ENCODE measurements at places on chromosomes 2 and 18. TPM values are rescaled to one million over a fixed set of nuclear protein-coding genes. Genes with fewer than 3 reads are reported as not detected.

- DNase-seq: no peak
These were observed 51.2 kb downstream of the CLIP4 start for GRCh38 chr2:29166242-29167039.

DNA sequence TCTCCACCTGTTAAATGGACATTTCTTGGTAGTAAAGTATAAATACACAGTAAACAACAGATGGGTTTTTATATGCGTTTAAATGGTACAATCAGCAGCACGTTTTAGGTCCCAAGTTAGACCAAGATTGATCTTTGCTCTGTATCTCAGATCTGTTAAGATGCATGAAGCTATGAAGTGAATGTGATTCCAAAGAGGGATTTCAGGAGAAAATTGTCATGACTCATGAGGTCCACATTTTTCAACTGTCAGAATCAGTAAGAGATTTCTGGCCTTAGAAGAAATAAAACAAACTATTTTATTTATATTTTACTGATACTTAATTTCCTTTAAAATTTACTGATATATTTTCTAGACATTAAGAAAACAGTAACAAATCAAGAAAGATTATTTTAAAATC is 142.7 kb downstream of the EML6 start:
- DNase-seq: no peak

DNA sequence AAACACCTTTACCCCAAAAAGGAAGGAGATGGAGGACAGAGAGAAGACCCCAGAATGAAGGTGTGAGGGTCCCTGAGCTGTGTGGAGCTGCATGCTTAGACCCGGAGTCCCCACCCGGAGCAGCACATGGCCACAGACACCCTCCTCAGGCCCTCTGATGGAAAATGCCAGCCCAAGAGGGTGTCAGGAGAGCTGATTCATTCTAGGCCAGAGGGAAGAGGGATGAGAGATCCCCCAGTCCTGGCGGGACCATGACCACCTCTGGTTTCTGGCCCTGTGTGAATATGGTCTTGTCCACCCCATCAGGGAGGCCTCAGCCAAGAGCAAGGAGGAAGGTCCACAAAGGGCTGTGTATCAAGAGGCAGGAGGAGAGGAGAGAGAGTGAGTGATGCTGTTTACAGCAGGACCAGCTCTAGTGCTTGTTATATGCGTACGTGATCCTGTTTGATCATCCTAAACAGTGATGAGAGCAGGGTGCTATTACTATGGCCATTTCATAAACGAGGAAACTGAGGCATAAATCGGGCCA is 186.6 kb upstream of the HAAO start:
- DNase-seq: no peak

GRCh38 chr2:133940134-133940533 is 313.7 kb upstream of the MGAT5 start:
- no peak for DNase-seq

GRCh38 chr2:152826581-152827279 is 108.3 kb downstream of the ARL6IP6 start:
- DNase-seq: no peak

The SLC14A1 gene
- 2.4 TPM for polyA plus RNA-seq

- DNase-seq: no peak
These were observed 159.8 kb upstream of the PIEZO2 start for GRCh38 chr18:11309172-11309571.

The CCDC68 gene
- not detected for polyA plus RNA-seq

DNA sequence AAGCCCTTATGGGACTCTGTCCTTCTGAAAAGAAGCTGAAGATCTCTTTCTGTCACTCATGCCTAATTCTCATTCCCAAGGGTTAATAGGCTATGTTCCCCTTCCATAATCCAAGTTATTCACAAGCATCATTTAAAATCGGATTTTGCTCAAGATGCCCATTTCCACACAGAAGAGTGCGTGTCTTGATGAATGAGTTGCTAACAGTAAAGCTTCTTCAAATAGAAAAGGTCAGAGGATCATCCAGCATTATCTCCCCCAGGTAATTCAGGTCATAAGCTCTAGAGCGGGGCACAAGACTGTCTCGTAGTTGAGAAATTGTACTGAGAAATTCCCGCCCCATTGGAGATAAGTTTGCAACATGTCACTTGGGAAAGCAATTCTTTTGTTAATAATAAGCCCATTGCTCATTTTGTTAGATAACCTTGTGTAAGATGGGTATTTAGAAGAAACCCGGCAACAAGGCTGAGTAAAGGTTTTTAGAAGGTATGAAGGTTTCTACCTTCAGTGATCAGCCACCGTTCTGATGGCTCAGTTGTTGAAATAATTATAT is 290.7 kb upstream of the EPAS1 start:
- DNase-seq: no peak

- DNase-seq: no peak
These were observed 41.3 kb downstream of the NGEF start for GRCh38 chr2:232971744-232972143.

The EVX2 gene
- polyA plus RNA-seq: not detected

GRCh38 chr2:119333360-119333759 is 33.3 kb downstream of the C2orf76 start:
- DNase-seq: no peak

The MAL gene
- not detected for polyA plus RNA-seq

The VIT gene
- polyA plus RNA-seq: not detected

- no peak for DNase-seq
These were observed 49.0 kb downstream of the NCOA1 start for GRCh38 chr2:24540011-24540477.

DNA sequence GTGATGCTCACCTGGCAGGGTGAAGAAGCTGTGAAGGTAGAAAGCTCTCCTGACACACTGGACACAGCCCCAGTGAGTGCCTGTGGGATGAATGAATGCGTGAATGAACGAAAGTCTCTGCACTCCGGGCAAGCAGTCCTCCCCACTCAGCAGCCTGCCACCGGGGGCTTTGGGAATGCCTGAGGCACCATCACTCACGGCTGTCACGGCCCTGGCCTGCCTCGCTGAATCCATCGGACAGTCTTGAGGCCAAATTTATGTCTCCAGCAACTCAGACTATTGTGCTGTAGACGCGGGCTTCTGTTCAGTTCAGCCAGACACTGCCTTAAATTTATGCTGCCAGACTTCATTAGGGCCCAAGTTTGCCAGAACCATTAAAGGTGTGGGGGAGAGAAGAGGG is 62.9 kb upstream of the TEX51 start:
- DNase-seq: no peak

Data from SK-N-SH (cell line).